ENCODE measurements at places on chromosomes 2 and 18. TPM values are rescaled to one million over a fixed set of nuclear protein-coding genes. Genes with fewer than 3 reads are reported as not detected.

The STON1 gene
- total RNA-seq, result 9.5 TPM

The KCNE4 gene
- total RNA-seq, result 0.34 TPM

The SMAD2 gene
- total RNA-seq, result 120 TPM

The MC5R gene
- total RNA-seq, result 0.26 TPM

The DNAH6 gene
- 0.20 TPM for total RNA-seq

The EGR4 gene
- total RNA-seq, result not detected

The NYAP2 gene
- 0.19 TPM for total RNA-seq
